ENCODE measurements at places on chromosomes 7 and 10.

GRCh38 chr10:117926491-117926890 lies 120.2 kb downstream of the RAB11FIP2 start:
- no peak for DNase-seq

DNA sequence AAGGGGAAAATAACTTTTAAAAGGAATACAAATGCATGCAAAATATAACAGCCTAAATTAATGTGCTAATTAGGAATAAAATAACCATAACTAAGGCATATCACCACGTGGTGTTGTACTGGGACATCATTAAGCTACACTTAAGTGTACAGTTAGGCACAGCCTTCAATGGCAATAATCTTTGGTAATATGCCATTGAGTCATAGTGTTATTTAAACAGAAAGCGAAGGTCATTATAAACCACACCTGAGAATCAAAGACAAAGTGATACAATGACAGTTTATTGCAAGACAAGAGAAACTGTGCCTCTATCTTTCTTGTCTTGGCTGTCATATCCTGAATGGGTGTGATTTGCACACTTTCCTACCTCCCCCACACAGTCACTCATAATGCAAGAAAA lies 30.5 kb upstream of the AUTS2 start:
- DNase-seq, result no peak

GRCh38 chr7:29482056-29482455 lies 81.6 kb upstream of the PRR15 start:
- DNase-seq, result no peak

- no peak for DNase-seq
These were observed 43.3 kb downstream of the IL15RA start for GRCh38 chr10:5933909-5934546.

GRCh38 chr7:13852281-13852968 lies 137.0 kb downstream of the ETV1 start:
- DNase-seq, result no peak

- no peak for DNase-seq
These were observed 11.7 kb upstream of the ZNF680 start for GRCh38 chr7:64574540-64575099.

- no peak for DNase-seq
These were observed 106.5 kb downstream of the HTR7 start for GRCh38 chr10:90751107-90751997.

GRCh38 chr7:103793614-103794013 lies 195.8 kb downstream of the RELN start:
- DNase-seq, result no peak

GRCh38 chr7:41744161-41744560 lies 41.3 kb upstream of the INHBA start:
- no peak for DNase-seq

- no peak for DNase-seq
These were observed 78.3 kb downstream of the MMRN2 start for GRCh38 chr10:86878983-86879713.

DNA sequence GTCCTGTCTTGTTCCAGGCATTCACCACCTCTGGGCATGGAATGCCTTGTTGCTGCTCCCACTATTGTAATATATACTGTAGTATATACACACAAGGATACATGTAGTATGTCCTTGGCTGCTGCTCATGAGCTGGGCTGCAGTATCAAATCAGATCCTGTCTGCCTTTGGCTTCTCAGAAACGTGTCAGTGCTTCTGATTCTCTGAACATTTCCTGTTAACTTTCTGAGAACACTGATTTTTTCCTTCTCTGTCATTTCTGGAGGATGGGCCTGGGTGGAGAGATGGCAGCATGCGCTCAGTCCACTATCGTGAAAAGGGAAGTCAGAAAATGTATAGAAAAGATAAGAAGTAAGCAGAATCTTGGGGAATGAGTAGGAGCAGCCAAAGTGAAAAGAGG lies 12.2 kb downstream of the SFTPA2 start:
- DNase-seq, result no peak

DNA sequence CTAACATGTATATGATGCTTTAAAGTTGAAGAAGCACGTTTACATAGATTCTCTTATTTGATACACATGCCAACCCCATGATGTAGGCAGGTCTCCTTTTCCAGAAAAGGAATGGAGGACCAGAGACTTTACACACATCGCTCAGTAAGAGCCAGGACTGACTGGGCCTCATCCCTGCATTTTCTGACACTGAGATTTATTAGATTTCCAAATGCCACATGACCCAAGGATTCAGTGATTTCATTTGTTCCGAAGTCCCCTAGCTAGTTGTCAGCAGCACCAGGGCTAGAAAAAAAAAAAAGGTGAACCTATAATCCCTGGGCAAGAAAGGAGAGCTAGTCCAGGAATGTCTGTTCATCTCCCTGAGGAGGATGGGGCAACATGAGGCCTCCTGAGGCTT lies 143.3 kb upstream of the AGK start:
- no peak for DNase-seq

DNA sequence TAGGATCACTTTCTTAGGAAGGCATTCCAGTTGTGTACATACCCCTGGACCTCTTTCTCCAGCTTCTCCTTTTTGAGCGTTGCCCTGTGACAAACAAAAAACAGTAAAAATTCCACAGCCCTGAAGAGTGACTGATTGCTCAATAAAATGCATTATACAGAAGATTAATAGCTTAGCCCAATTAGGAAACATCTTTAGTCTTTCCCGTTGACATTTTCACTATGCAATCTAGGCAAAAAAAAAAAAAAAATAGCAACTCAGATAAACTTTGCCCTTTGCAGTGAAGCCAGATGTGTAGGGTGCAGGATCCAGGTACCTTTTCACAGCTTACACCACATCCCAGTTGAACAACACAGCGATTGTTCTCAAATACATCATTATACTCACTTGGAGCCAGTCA lies 17.9 kb downstream of the COL28A1 start:
- DNase-seq, result no peak

DNA sequence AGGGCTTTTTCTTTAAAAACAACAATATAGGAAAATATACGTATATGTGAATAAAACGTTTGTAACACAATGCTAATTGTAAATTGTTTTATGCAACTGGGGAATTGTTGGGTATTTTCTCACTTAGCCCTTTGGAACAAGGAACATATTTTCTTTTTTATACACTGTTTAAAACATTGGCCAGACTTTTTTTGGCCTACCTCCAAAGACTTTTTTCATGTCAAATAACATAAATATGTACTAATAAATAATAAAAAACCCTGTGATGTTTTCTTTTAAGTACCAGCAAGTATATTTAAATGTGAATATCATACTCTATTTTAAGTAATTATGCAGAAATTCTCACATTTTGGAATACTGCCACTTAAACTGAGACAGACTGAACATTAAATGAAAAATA lies 15.7 kb downstream of the TMEM106B start:
- no peak for DNase-seq

DNA sequence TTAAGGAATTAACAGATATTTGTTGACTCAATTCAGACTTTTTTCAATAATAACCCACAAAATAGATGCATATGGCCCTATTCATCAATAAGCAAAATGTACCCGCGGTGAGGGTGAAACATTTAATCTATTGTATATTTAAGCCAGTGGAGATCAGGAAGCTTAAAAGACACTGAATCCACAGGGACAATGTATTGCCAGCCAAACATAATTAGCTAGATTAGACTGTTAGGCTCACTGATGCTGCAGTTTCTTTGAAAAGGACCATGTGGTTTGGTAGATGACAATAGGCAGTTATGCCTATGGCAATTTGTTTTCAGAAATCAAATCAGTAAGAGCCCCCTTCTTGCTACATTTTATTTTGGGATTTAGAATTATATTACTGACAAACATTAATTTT lies 87.3 kb upstream of the PLXDC2 start:
- DNase-seq, result no peak

- no peak for DNase-seq
These were observed 70.1 kb upstream of the CABCOCO1 start for GRCh38 chr10:61592581-61592980.

- DNase-seq, result no peak
These were observed 205.3 kb upstream of the HDAC9 start for GRCh38 chr7:18290223-18290622.

DNA sequence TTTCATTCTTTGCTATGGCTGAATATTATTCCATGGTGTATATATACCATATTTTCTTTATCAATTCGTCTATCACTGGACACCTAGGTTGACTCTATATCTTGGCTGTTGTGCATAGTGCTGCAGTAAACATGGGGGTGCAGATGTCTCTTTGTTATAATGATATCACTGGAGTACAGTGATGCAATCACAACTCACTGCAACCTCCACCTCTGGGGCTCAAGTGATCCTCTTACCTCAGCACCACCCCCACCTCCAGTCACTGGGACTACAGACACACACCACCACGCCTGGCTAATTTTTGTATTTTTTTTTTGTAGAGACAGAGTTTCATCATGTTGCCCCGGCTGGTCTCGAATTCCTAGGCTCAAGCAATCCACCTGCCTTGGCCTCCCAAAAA lies 15.6 kb downstream of the KLHL7 start:
- DNase-seq, result no peak

DNA sequence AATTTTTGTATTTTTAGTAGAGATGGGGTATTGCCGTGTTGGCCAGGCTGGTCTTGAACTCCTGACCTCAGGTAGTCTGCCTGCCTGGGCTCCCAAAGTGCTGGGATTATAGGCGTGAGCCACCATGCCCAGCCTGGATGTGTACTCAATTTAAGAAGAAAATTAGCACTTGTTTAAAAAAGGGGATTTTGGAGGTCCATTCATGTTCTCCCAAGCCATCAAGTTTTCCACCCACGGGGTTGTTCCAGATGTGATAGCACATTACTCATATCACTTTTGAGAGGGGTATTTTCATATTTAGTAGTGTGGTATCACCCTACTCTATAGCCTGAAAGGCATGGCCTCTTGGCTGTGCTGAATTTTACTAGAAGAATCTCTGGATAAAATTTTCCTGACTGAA lies 10.5 kb upstream of the SLC26A3 start:
- no peak for DNase-seq

- DNase-seq, result no peak
These were observed 5.6 kb downstream of the IMPDH1 start for GRCh38 chr7:128404143-128404681.

GRCh38 chr7:23471106-23471859 lies 992 bp upstream of the IGF2BP3 start:
- no peak for DNase-seq

DNA sequence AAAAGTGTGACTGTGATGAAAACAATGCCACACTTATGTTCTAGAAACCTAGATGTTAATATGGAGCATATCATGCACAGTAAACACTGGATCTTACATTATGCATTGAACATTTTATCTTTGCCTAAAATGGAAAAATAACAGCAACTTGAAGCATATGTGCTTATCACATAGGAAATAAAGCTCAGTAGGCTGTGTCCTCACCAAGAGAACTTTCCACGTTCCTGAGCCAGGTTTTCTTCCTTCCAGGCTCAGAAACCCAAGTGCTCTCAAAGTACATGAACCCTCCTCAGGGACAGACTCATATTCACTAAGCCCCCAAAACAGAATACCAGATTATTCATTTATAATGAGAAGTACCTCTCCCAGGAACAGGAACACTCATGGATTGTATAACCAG lies 79.4 kb upstream of the PRKAR2B start:
- DNase-seq, result no peak

DNA sequence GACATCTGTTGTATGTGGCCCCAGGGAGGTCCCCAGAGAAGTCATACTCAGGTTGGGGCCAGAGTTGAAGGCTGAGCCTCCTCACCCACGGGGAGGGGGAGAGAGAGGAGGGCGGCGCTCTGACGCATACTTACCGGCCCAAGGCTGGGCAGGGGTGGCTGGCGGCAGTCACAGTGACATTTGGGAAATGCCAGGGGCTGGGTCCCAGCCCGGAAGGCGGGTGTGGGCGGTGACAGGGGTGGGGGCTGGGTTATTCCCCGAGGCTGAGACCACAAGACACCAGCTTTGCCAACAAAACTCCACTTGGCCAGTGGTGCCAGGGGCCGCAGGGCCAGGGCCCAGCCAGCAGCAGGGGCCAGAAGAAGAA lies 41.1 kb downstream of the RASGEF1A start:
- no peak for DNase-seq

DNA sequence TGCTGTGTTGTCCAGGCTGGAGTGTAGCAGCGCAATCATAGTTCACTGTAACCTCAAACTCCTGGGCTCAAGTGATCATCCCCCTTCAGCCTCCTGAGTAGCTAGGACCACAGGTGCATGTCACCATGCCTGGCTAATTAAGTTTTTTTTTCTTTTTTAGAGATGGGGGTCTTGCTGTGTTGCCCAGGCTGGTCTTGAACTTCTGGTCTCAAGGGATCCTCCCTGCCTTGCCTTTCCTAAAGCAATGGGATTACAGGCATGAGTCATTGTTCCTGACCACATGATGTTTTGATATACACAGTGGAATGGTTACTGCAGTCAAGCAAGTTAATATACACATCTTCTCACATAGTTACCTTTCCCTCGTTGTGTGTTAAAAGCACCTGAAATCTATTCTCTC lies 140.3 kb downstream of the GPR85 start:
- no peak for DNase-seq

- DNase-seq, result no peak
These were observed 13.8 kb downstream of the CYTH3 start for GRCh38 chr7:6258440-6259182.

Data from stimulated activated CD8-positive, alpha-beta memory T cell treated with anti-CD3 and anti-CD28 coated beads, Interleukin-7, amount 100 ng/mL, for 1 hour (primary cell).